Kidney (tissue), 22 donors: ENCODE measurements at places on chromosomes 4 and X.

- DNase-seq = no peak
These were observed 14.7 kb downstream of the STAP1 start for GRCh38 chr4:67573193-67573592.

DNA sequence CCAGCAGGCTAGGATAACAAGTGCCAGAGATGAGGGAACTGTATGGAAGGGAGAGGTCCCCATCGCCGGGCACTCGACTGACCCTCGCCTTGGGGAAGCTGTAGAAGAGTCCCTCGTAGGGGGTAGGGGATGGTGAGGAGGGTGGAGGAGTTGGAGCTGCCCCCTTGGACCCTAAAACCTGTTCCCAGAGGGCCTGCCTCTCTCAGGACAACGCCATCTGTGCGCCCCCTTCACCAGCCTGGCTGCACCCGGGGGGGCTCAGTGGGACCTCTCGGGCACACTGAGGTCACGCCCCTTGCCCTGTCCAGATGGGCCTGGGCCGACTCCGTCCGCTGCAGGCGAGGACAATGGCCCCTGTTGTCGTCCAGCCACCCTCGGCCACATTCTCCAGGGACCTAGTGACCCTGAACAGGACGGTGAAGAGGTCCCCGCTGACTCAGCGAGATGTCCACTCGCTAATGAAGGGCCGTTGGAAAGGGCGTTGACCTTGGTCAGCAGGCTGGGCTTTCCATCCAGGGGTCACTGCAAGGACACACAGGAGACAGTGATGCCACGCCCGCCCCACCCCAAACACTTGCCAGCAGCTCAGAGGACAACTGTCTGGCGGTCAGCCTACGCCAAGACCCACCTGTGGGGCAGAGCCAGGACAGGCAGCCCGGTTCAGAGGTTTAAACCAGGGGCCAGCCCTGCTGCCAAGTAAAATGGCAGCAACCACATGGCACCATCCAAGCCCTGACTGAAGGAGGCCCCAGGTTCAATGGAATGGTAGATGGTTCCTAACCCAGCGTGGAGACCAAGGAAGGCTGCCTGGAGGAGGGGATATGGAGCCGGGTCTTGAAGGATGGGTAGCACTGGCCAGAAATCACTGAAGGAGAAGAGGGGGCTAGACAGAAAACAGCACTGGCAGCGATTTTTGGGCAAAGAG is 51.2 kb downstream of the HMX1 start:
- peak; percentile 48 for DNase-seq

- DNase-seq = no peak
These were observed 18.0 kb downstream of the AIFM1 start for GRCh38 chrX:130147631-130148030.

DNA sequence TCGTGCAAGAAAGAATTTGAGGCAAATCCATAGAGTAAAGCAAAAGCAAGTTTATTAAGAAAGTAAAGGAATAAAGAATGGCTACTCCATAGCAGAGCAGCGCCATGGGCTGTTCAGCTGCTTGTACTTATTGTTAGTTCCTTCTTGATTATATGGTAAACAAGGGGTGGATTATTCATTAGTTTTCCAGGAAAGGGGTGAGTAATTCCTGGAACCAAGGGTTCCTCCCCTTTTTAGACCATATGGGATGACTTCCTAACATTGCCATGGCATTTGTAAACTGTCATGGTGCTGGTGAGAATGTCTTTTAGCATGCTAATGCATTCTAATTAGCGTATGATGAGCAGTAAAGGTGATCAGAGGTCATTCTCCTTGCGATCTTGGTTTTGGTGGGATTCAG is 23.5 kb upstream of the CEP135 start:
- DNase-seq = no peak

- peak; percentile 99 for DNase-seq
These were observed at the start of gene MAD2L1 for GRCh38 chr4:120066517-120067340. Gene MAD2L1, minus strand, starts transcription at chr4:120066848. Its CDS starts 114 bp downstream, at chr4:120066734.

GRCh38 chrX:70509078-70509477 is 64.4 kb downstream of the DLG3 start:
- no peak for DNase-seq

- no peak for DNase-seq
These were observed 70.7 kb upstream of the DCLK2 start for GRCh38 chr4:150007512-150007911.

DNA sequence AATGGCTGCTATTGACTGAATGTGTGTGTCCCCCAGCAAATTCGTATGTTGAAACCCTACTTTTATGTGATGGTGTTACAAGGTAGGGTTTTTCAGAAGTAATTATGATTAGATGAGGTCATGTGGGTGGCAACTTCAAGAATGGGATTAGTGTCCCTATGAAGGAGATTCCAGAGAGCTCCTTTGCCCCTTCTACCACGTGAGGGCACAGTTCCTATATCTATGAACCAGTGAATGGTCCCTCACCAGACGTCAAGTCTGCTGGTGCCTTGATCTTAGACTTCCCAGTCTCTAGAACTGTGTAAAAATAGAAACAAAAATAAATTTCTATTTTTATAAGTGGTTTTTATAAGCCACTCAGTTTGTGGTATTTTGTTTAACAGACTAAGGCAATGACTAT is 1137.6 kb upstream of the IGFBP7 start:
- no peak for DNase-seq

DNA sequence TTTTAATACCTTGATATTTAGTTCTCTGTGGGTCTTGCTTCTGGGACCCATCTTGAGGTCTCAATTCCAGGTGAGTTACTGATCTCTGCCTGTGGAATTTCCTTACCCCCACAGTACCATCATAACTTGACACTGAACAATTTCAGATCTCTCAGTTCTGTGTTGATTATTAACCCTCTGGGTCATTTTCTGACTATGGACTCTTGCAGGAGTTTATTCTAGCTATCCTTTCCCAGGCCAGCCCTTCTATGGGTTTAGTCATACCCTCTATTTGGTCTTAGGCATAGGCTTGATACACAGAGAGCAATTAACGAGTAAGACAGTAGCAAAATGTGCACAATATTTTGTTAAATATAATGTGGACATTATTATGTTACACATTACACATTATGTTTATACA is 3.7 kb upstream of the SPARCL1 start:
- no peak for DNase-seq

- no peak for DNase-seq
These were observed 182.0 kb downstream of the SLC4A4 start for GRCh38 chr4:71520850-71521249.

DNA sequence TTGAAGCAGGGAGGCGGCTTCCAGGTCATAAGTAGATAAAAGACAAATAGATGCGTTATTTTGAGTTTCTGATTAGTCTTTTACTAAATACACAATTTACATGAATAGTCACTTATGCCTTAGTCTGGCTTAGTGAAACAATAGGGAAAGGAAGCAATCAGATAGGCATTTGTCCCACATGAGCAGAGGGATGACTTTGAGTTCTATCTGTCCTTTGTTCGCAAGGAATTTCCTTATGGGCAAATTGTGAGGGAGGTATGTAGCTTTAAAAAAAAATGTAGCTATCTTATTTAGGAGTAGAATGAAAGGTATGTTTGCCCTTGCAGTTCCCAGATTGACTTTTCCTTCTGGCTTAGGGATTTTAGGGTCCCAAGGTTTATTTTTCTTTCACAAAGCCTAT is 26.3 kb upstream of the ADH1C start:
- no peak for DNase-seq

- DNase-seq = no peak
These were observed 3.7 kb upstream of the FAT1 start for GRCh38 chr4:186727169-186727976.

- peak; percentile 17 for DNase-seq
These were observed 7.6 kb downstream of the PDE6B start for GRCh38 chr4:632926-633325.

DNA sequence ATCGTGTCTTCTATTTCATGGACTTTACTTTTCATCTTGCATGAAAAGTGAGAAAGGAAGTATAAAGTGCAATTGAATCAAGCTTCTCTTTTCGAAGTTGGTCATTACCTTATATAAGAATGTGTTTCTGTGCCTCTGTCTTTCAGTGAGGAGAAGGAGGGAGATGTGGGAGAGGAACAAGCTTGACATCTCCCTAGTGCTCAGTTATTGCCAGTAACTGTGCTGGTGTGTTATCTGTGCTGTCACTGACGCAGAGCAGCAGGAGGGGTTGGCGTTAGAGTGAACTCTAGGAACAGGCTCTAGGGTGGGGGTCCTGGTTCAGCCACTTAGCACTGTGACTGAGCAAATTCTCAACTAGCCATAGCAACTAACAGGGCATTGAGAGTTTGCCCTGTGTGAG is 34.0 kb upstream of the TBC1D9 start:
- DNase-seq = no peak

DNA sequence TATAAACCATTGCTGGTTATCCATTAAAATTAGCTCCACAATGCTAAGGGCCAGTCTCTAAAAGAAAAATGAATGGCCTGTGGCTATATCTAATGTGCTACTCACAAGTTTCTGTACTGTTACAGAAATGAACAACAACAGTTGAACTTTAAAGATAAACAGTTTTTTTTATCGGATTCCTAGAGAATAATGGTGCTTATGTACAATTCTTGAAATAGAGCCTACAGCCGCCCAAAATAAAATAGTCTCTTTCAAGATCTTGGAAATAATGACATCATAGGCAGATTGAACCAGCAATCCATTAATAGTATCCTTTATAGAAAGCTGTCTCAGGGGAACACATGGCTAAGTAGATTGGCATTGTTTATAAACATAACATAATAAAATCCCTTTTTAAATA is 23.4 kb downstream of the PAK3 start:
- no peak for DNase-seq

DNA sequence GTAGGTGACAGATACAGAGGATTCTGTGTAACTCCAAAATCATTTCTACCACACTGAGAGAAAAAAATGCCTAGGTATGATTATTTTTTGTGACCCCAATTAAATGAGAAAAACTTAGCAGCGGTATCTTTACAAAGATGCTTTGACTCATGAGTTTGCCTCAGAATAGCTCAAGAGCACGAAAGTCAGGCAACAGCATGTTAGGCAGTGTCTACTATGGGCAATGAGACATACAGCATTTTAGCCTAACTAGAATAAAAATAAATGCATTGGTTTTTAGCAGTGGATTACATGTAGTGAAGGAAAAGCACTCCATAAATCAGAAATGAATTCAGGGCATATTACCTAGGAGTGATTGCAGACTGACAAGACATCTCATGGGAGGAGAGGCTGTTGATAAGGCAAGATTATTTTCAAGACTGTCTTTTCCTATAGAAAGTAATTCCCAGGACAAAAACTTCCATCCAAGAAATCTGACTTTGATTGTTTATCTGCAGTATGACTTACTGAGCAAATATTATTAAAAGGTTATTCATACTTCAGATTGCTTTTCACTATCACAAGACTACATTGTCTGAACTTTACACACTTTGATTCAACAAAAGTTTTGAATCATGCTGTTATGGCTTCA is 3.6 kb downstream of the ANXA10 start:
- no peak for DNase-seq

DNA sequence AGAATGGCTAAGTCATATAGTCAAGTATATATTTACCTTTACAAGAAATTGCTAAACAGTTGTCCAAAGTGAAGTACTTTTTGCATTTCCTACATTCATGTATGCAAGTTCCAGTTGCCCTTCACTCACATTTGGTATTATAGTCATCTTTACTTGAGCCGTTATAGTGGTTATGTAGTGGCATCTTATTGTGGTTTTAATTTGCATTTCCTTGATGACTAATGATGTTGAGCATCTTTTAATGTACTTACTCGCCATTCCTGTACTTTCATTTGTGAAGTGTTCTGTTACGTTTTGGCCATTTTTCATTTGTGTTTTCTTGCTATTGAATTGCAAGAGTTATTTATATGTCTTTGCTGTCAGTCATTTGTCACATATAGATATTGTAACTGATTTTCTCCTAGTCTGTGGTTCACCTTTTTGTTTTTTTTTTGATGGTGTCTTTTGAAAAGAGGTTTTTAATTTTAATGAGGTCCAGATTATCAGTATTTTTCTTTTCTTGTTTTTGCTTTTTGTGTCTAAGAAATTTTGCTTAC is 27.6 kb downstream of the ARFIP1 start:
- DNase-seq = no peak

- no peak for DNase-seq
These were observed 73.3 kb downstream of the FRYL start for GRCh38 chr4:48706736-48707135.

DNA sequence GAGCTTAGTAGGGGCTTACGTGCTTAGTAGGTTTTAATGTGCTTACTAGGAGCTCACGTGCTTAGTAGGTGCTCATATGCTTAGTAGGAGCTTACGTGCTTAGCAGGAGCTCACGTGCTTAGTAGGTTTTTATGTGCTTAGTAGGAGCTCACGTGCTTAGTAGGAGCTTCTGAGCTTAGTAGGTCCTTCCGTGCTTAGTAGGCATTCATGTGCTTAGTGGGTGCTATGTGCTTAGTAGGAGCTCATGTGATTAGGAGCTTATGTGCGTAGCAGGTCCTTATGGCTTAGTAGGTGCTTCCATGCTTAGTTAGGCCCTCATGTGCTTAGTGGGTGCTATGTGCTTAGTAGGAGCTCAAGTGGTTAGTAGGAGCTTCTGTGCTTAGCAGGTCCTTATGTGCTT is 59.4 kb downstream of the SHOX start:
- no peak for DNase-seq

DNA sequence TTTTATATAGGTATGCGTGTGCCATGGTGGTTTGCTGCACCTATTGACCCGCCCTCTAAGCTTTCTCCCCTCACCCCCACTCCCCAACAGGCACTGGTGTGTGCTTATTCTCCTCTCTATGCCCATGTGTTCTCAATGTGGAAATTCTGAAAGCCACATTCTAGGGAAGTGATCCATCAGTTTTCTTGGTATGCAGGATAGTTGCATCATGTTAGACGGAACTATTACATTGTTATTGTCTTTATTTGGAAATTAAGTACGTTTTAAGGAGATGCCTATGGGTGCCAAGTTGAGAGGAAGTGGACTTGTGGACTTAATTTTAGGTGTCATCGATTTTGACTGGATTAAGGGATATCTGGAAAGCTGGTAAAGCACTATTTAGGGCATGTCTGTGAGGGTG is 204.6 kb downstream of the RBM46 start:
- DNase-seq = no peak

DNA sequence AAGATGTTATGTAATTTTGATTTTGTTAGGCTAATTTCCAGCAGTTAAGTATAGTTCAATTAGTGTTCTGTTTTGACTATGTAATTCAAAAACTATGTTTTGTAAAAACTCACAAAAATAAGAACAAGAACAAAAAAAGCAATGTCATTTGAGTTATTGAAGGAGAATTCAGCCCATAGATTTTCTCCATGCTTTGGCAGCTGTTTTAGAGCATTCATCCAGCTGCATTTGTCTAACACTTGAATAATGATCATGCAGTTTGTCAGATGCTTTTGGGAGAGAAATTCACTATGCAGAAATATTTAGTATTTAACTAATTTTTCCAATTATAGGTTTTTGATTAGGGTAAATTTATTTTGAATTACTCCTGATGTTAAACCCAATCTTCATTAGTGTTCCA is 14.2 kb downstream of the CPE start:
- no peak for DNase-seq

GRCh38 chrX:43940816-43941474 is 32.2 kb downstream of the NDP start:
- DNase-seq = no peak
